ENCODE measurements at places on chromosomes 2 and 18.
A peak's percentile ranks its signal among the peaks of the same experiment; 100 is the strongest.

- DNase-seq = no peak
These were observed 746.1 kb upstream of the LRRTM1 start for GRCh38 chr2:81050580-81051095.

GRCh38 chr2:46812361-46813019 lies 103.1 kb downstream of the MCFD2 start:
- peak; percentile 75 for DNase-seq

GRCh38 chr2:186717320-186718007 lies 23.6 kb downstream of the FAM171B start:
- DNase-seq = no peak

GRCh38 chr2:9310377-9310776 lies 103.8 kb downstream of the ASAP2 start:
- no peak for DNase-seq

DNA sequence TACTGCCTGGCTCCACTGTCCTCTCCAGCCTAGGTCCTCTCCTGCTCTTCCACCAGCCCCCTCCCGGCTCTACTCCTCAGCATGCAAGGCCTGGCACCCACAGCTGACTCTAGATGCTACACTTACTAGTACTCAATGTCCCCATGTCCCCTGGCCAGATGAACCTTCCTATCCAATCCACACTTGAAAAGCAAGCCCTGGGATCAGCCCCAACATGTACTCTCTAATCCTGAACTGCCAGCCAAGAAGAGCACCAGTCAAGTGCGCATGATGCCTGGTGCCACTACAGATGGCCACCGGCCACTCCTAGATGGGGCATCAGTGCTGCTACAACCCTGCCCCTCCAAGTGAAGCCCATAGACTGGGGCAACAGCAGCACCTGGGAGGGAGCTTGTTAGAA lies 168.2 kb downstream of the STK39 start:
- DNase-seq = no peak

- no peak for DNase-seq
These were observed 283.9 kb upstream of the ACVR2A start for GRCh38 chr2:147560810-147561535.

DNA sequence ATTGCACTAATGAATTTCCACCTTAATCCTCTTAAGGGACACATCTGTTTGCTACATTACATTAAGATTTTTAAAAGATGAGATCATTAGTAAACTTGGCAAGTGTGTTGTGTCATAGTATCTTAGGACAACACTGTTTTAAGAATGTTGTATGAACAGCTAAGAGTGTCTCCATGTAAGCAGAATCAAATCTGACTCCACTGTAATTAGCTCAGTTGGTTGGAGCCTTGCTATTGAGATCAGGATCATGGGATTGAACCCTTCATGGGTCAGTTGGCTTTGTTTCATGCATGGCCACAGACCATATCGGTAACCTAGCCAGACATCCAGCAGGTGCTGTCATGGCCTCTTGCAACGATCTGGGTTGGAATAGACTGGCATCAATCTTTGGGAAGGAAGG lies 5.2 kb downstream of the FHOD3 start:
- no peak for DNase-seq

DNA sequence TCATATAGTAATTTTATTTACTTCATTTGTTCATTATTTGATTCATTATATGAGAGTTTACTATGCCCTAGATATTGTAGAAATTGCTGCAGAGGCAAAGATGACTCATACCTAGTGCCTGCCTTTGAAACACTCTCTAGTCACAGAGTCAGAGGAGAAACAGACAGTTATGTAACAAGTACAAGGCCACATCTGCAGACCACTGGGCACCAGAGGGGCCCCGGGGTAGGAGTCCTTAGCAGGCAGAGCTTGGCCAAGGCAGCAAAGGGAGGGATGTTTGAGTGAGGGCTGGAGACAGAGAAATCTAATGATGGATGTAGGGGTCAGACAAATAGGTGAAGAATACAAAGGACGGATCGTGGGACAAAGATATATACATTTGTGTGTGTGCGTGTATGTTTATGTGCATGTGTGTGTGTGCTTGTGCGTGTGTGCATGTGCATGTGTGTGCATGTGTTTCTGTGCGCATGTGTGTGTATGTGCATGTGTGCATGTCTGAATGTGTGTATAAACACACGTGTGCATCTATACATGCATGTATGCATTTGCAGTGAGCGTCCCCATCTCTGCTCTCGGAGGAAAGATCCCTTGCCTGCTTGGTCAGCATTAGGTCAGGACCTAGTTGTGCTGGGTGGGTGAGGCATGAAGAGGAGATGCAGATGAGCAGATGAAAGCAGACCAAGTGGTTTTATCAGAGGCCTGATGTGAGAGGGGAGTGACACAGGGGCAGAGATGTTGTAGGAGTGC lies 170.6 kb upstream of the MYT1L start:
- no peak for DNase-seq

- DNase-seq = no peak
These were observed 697.4 kb upstream of the NXPH2 start for GRCh38 chr2:139477618-139478017.

GRCh38 chr2:118264232-118264990 lies 176.1 kb downstream of the INSIG2 start:
- no peak for DNase-seq

- DNase-seq = no peak
These were observed 16.2 kb downstream of the NXPH2 start for GRCh38 chr2:138763971-138764370.

DNA sequence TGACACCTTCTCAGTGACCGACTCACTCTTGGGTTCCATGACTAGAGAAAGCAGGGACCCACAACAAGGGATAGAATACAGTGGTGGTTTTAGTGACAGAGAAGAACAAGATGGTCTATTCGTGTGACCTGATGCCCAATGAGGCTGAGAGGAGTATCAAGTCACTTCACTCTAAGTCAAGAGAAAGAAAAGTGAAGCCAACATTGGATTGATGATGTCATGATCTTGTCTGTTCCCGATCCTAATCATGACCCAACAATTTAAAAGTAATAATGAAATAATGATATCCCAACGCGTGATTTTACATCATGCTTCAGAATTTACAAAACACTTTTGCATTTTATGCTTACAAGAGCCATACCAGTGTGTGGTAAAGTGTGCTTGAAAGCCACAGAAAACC lies 155.6 kb upstream of the POU3F3 start:
- no peak for DNase-seq

GRCh38 chr2:231293163-231293562 lies 94.7 kb downstream of the ARMC9 start:
- DNase-seq = no peak

- DNase-seq = no peak
These were observed 250.8 kb upstream of the ACVR2A start for GRCh38 chr2:147594038-147594437.

GRCh38 chr18:48926420-48926857 lies 24.3 kb downstream of the SMAD7 start:
- DNase-seq = no peak

DNA sequence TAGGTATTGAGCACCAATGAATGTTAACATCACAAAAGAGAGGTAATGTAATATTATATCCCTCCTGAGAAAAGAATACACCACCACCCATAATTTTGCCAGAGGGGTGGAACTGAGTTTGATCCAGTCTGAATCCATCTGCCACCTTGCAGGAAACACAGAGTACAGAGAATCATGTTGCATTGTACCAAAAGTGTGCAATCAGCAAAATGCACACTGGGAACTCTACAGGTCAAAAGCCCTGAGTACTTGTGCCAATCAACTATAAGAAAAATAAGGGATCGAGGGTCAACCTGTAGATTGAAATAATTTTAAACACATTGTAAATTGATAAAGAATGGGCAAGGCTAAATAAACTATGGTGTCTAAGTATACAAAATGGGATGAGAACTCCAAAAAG lies 141.5 kb downstream of the KCNH7 start:
- DNase-seq = no peak

DNA sequence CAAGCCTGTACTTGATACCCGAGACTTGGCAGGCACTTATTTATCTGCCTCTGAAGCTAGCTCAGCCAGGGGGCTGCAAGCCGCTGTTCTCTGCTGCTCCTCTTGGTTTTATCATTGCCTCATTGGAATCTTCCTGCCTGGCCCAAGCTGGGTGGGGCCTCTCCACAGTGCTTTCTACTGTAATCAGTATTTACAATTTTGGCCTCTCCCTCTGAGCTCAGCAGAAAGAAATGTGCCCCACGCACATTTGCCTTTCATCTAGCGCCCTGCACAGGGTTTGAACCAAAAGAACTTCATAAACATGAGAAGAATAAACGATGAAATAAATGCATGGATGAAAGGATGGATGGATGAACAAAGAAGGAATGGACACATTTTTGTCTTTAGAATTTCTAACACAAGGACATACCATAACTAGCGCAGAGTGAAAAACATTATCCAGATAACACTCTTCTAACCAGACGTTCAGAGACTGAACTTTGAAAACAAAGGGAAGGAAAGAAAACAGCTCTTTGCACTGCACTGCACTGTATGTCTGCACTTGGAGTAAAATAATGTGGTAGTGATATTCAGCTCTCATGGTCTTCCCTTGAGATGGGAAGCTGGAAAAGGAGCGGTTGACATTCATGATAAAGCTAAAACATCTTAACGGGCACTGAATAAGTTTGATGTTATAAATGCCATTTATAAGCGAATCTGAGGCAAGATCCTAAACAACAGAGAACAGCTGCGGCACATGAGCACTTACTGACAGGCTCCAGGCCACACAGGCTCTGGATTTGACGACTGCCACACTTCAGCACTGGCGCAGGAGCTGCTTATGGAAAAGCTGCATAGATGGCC lies 86.8 kb upstream of the SP3 start:
- DNase-seq = no peak

GRCh38 chr2:222424276-222424728 lies at the start of gene SGPP2:
Gene SGPP2 (plus strand): TSS chr2:222424543. CDS start chr2:222424603, 60 bp downstream.
- no peak for DNase-seq

DNA sequence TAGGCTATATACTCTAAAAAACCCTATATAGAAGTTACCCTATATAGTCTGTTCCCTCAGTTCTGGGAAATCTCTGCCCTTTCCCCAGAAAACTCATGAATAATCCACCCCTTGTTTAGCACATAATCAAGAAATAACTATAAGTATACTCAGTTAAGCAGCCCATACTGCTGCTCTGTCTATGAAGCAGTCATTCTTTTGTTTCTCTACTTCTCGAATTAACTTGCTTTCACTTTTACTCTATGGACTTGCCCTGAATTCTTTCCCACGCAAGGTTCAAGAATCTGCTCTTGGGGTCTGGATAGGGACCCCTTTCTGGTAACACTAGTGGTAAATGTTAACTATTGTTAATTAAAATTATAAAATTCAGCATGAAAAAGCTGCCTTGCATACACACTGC lies 17.4 kb upstream of the AP1S3 start:
- DNase-seq = no peak

DNA sequence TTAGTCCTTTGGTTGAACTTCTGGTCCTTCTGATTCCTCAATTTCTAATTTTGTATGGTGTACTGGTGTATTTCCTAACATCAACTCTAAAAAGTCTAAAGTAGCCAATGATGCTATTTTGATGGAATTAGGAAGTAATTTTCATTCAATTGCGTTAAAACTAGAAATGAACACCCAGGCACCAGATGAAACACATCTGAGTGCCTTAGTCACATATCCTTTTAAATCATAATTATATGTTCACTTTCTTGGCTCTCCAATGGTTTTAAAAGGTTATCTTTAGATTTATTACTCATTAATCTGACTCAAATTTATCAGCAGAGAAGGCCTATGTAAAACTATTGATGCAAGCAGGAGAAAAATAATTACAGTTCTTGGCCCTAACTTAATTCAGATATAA lies 119.7 kb downstream of the GAREM1 start:
- peak; percentile 34 for DNase-seq

DNA sequence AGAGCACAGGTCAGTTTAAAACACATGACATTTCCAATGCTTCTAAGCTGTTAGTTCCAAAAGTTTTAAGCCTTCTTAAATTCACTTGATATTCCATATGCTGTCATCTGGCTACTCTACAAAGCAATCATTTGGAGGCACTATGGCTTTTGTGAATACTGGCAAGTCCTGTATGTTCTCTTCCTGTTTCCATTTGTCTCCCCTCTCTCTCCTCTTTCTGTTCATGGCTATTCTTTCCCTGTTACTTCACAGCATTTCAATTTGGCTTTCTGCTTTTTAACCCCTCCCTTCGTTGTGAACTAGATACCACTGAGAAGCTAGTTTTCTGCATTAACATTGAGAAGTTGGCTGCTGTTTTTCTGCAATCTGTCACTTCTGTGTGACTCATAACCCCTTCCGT lies 1337.2 kb upstream of the CELF4 start:
- no peak for DNase-seq

DNA sequence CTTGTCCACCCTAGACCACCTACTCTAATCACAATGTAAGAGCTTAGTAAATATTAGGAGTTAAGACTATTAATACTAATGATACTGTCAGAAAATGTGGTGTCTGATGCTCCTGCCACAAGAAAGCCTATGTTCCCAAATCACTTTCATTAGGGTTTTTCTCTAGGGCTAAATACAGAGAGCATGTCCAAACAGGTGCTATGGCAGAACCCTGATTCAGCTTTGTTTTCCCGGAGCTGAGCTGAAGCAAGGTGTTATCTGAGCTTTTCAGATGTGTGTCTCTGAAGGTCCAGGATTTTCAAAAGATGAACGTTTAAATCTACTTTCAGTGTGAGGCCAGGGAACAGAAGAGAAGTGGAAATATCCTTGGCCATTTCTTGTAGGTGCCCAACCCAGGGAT lies 40.6 kb downstream of the CPO start:
- no peak for DNase-seq

DNA sequence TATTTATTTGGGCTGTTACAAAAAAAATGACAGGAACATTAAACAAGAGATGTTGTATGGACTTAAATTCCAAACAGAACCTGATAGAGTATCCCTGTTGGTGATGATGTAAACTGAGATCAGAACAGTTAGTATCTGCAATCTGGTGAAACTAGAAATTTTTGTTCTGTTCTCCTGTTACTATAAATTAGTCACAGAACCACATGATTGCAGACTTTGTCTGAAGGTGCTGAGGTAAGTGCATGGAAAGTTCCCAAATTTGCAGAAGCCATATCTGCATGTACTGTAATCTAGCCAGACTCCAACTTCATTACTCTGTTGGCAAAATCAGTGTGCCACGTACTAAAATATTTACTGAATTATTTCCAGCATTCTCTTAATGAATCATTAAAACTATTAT lies 516.3 kb upstream of the FSIP2 start:
- no peak for DNase-seq

GRCh38 chr2:159613651-159614285 lies 2.6 kb downstream of the BAZ2B start:
- no peak for DNase-seq

DNA sequence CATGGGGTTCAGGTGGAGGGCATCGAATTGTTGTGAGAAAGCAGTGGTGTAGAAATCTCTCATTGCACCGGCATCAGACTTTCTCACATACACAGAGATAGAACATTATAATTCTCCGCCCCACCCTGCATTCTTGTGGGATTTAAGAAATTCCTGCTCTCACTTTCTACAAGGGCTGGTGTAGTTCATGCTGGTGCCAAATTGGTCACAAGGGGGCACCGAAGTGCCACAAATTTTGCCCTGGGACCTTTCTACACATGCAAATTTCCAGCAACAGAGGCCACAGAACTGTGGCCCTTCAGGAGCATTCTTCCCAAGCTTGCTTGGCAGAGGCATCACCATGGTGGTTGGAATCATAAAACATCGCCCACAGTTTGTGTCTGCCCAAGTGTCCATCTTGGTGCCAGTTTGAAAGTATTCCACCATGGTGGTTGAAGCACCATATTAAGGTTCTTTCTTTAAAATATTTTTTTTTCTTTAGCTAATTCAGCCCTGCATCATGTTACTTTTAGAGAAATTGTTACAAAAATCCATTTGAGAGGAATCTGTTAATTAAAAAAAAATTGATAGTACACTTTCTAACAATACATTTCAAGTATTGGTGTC lies 521.2 kb upstream of the FANCL start:
- peak; percentile 22 for DNase-seq

GRCh38 chr18:6711467-6711866 lies 18.0 kb upstream of the ARHGAP28 start:
- no peak for DNase-seq
